ENCODE measurements at places on chromosomes 2 and 18.

GRCh38 chr2:74502720-74503505, 3.5 kb upstream of the LBX2 start:
- DNase-seq, result peak; percentile 42

DNA sequence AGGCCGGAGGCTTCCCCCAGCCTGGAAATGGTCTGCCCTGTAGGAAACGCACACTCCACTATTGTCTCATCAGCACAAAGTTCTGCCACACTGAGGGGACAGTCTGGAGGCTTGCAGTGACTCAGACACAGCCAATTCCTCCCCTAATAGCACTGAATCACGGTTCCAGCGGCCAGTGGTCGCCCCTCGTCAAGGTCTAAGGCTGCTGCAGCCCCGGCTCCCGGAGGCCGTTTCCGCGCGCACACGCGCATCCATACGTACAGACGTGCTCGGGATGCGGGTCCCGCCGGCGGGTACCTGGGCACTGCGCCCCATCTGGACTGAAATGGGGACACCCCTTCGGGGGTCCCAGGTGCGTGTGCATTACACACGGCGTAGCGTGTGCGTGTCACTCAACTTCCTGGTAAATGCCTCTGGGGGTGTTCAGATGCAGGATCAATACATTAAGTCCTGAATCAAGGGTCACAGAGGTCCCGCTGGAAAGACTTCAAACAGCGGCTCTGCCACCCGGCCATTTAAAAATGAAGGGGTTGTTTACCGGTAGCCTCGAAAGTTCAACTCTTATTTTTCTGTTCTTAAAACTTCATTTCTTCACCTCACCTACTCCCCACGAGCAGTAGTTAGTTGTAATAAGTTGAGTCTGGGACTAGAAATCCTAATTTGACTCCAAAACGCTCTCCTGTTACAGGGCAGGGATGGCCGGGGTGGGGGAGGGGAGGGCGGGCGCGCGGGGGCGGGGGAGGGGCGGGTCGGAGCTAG, 572 bp upstream of the ZNF516 start:
- peak; percentile 32 for DNase-seq

DNA sequence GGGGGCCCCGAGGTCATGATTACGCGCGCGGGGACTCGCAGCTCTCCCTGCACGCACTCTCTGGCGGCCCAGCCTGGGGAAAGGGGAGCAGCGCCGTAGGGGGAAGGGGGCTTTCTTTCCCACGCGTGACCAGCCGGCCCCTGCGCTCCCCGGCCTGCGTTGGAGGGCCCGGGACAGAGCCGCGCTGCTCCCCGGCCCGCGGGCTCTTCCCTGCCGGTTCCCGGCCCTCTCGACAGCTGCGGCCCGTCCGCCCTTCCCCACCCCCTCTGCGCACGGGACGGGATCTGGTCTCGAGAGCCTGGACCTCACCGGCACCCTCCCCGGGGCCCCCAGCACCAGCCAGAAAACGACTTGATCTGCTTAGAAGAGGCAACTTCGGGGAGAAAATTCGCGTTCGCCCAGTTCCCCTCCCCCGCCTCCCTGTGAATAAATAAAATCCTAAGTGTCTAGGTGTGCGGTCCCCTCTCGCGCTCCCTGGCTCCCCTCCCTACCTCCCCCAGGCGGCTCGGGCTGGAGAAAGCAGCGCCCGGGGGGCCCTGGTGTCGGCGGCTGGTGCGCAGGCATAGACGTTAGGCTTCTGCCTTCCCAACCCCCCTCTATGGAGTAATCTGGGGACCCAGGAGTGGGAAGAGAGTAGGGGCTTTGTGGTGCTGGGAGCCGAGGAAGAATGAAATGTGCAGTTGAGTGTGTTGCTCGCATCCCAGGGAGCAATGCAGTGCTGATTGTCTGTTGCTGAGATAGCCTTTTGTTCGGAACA, 803 bp upstream of the FIGN start:
- no peak for DNase-seq

- DNase-seq, result no peak
Observed at GRCh38 chr2:231300722-231301076, 94.8 kb upstream of the B3GNT7 start.

DNA sequence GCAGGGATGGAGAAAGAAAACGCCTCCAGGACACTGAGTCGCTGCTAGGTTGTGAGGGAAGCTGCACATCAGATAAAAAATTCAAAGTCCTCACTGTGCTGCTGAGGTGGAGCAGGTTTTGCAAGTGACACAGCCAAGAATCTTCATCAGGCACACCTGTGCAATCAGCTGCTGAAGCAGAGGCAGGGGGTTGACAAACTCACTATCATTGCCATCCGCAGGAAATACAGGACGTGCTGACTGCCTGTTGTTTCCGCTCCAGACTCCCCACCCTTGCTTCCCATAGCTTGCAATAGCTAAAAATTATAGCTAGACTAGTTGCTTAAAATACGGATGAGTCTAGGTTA, 147.8 kb upstream of the FHL2 start:
- DNase-seq, result no peak

DNA sequence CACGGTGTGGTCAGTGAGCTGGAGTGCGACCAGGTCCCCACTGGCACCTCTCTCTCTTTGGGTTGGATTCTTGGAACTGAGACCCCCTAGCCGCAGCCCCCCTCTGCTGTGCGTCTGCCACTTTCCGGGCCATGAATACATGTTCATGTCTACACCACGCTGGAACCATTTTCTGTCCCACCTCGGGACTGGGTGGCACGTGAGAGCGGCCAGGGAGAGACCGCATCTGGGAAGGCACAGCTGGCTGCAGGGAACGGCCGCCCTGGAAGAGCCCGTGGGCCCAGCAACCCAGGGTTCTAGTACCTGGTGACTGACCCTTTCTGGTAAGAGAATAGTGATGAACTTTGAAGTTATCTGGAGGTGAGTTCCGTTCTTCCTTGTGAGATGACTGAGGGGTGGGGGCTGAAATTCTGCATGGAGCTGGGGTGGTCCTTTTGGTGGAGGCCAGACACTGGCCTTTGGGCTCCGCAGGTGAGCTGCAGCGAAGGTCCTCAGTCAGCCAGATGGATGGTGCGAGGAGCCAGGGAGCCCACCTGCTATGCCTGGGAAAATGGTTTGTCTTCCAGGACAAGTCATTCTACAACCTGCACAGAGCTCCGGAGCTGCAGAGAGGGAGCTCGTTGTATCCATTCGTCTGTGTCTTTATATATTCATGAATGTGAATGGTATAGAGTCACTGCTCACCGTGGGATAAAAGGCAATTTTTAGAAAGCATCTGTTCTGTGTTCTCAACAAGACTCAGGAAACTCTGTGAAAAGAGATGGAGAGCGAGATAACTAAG, 223.5 kb downstream of the NDUFA10 start:
- no peak for DNase-seq

All from CD4-positive, alpha-beta T cell treated with Interleukin-10 for 1 hour (primary cell).